ENCODE measurements at places on chromosomes 2 and 18.
A peak's percentile ranks its signal among the peaks of the same experiment; 100 is the strongest.

- no peak for DNase-seq
Measured at GRCh38 chr2:102100371-102101096, 42.0 kb upstream of the IL1R1 start.

DNA sequence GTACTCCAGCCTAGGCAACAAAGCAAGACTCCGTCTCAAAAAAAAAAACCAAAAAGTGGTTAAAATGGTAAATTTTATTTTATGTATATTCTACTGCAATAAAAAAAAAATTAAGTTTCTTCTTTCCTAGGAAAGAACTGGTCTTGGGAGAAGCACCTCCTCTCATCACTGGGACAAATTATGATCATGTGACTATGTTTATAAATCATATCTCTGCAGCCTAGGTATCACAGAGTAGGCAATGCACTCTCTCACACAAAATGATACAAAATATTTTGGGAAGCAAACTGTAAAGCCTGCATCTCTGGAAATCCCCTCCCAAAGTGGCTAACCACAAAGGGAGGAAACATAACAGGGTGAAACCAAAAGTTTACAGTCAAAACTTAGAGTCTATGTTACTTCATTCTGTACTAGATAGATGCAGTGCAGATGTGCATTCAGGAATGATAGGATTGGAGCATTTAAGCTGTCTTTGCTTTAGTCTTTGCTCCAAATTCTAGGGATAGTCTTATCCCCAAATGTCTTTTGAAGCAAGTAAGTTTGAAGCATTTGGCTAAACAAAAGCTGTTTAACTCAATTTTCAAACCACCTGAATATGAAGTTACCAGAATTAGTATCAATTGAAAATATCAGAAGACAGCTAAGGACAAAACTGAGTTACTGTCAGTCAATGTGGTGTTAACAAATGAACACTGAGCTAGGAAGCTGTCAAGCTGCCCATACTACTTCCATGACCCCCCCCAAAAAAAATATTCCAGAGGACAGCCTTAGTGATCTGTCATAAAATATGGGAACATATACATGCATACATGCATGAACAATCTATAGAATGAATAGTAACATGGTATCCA lies 21.1 kb upstream of the MALT1 start:
- DNase-seq: no peak

- no peak for DNase-seq
Measured at GRCh38 chr2:8403876-8404275, 278.0 kb upstream of the ID2 start.

DNA sequence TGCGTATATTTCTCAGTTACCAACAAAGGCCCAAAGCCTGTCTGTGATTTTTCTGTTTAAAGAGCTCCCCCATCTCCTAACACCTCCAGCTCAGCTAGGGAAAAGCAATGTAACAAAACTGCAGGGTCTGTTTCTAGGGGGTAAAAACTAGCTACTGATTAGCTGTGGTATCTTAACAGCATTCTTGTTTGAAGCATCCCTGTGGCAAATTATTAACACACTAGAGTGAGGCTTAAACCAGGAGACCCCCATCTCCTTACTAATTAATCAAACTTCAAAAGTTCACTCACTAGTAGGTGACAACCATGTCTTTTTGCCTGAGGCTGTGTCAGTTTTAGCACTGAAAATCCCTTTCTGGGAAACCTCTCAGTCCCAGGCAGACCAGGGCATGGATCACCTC lies 186.2 kb upstream of the PARD3B start:
- no peak for DNase-seq

DNA sequence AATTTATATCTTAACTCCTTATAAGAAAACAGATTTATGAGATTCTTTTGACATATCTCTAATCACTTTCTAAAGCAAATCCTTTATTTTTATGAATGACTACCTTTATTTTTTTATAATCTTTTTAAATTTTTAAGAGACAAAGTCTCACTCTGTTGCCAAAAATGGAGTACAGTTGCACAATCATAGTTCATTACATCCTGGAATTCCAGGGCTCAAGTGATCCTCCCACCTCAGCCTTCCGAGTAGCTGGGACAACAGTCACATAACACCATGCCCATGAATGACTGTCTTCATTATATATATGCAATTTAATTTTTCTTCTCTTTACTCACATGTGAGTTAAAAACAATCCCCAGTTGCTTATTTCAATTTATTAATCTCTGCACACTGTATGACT lies 21.7 kb downstream of the ACADL start:
- no peak for DNase-seq

GRCh38 chr18:3183103-3183717 lies 36.6 kb downstream of the MYOM1 start:
- DNase-seq: no peak

GRCh38 chr18:48295586-48296311 lies 113.4 kb downstream of the ZBTB7C start:
- DNase-seq: peak; percentile 71

- no peak for DNase-seq
Measured at GRCh38 chr2:202114291-202114690, 41.2 kb downstream of the KIAA2012 start.

- DNase-seq: no peak
Measured at GRCh38 chr2:72115110-72116080, 32.3 kb downstream of the CYP26B1 start.

DNA sequence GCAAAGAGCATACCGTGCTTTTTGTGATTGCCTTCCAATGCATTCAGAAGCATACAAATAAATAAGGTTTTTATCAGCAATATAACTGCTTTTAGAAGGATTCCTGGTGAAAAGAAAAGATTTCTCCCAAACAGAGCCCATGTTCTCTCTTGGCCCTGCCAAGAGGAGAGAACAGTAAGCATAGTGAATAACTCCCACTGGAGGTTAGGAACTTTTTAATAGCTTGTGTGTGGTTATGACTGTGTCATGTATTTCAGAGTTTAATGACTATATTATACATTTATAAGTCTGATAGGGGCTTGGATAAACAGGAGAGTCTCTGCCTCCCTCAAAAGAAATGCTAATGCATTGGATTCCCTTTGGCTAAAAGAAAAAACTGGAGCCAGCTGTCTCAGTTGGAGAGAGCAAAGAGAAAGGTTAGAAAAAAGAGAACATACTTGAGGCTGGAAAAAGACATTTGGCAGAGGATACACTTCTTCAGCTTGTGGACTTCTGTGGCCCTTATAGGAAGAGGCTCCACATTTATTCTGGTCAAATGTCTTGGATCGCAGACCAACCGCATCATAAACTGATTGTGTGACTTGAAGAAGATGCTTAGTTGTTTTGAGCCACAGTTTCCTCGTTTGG lies 63.0 kb upstream of the SPRED2 start:
- DNase-seq: no peak

- DNase-seq: no peak
Measured at GRCh38 chr2:45882707-45883602, 231.5 kb downstream of the PRKCE start.

DNA sequence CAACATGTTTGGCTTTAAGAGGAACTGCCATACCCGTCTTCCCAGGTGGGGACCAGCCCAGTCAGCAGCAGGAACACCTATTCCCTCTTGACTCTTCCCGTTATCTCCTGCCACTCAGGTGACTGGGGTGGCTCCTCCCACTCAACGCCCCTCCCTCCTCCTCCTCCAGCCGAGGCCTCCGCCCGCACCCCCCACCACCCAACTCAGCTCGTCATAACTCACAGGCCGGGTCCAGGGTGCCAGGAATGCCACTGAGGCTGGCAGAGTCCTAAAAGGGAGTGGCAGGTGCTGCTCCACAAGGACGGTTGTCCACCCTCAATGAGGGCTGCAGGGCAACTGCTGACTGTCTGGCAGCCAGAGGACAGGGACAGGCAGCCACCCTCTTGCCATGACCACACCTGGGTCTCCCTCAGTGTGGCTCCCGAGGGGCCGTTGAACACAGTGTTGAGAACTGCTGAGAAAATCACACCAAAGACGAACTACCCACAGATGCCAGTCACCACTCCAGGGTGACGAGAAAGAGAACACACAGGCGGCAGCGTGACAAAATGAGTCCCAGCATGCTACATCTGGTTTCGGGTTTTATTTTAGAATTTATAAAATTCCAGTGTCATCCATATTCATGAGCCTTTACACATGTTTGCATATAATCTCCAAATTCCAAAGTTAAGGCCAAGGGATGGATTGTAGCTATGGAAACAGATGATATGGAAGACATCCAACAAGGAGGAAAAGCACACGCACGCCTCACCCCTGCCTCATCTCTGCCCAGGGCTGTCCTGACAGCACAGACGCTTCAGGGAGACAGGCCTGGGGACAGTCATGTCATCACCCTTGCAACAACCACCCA lies 38.5 kb downstream of the ANO7 start:
- no peak for DNase-seq

GRCh38 chr2:69278366-69278765 lies 108.7 kb downstream of the GFPT1 start:
- DNase-seq: no peak

GRCh38 chr2:128642316-128642715 lies 323.6 kb upstream of the HS6ST1 start:
- DNase-seq: no peak

- DNase-seq: no peak
Measured at GRCh38 chr2:55087501-55087900, 37.2 kb upstream of the RTN4 start.

DNA sequence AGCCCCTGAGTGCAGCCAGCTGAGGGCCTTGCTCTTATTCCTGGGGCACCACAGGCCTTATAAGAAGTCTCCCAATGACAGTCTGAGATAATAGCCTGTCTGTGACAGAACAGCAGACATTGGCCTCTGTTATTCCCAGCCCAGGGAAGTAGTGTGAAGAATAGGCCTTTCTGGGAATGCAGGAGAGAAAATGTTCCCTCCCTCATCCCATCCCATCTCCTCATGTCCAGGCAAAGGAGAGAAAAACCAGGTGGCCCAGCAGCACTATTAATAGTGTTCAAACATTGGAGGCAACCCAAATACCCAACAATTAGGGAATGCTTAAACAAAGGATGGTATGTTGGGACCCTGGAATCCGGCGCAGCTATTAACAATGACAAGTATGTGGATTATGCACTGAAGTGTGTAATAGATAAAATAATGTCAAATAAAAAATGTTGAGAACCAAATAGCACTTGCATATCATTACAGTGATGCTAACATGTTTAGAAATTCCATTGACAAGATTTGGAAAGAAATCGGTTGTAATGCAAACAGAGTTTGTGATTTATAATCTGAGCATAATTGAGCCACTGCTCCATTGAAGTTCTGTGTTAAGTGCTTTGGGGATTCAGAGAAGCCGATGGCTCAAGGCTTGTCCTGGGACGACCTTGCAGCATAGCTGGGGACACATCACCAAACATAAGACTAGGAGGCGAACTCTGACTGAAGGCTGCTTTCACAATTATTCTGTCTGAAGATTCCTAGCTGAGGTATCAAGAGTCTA lies 69.3 kb downstream of the LBH start:
- DNase-seq: no peak

All from NCI-H2107 (cell line).